ENCODE measurements at places on chromosomes 6 and 20.

DNA sequence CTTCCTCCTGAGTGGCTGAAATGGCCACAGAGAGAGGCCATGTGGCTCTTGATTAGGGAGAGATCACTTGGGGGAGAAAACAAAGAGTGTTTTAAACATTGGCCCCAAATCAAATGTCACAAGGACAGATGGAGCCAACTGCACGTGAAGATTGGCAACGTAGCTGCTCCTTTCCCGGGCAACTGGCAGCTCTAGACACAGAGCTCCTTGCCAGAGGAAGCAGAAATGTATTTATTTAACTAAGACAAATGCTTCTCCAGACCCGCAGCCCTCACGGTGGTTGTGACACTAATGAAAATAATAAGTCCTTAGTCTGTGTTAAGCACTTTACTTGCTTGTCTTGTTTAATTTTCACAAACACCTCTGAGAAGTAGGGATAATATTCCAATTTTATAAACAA, 49.6 kb upstream of the DSN1 start:
- no peak for DNase-seq

- no peak for DNase-seq
These were observed 200.0 kb upstream of the SULF2 start for GRCh38 chr20:47985092-47985850.

DNA sequence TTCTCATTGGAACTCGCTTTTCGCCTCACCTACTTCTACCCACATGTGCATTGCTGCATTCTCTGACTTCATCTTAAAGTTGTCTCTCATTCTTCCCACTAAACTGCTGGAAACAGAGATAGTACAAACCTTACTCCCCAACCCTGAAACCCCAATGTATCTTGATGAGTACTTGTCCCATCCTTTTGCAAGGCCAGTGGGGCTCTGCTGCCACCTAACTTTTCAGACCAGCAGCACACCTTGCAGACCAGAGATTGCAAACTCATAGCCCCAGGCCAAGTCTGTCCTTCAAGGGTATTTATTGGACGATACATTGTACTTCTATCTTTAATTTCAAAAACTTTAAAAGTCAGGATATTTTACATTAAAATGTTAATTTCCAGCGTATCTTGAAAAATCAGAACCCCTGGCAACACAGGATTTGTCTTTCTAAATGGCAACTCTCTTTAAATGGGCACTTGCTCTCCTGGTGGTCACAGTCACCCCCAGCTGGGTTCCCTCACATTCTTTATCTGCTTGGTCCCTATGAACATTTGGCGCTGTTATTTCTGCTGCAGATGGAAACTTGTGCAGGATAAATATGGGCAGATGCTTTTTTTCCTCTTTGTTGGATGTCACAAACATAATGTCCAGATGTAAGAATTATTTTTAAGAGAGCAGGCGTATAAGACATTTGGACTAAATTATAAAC, 83.9 kb downstream of the SOD2 start:
- no peak for DNase-seq

GRCh38 chr6:112827793-112828192, 480.7 kb downstream of the RFPL4B start:
- no peak for DNase-seq

DNA sequence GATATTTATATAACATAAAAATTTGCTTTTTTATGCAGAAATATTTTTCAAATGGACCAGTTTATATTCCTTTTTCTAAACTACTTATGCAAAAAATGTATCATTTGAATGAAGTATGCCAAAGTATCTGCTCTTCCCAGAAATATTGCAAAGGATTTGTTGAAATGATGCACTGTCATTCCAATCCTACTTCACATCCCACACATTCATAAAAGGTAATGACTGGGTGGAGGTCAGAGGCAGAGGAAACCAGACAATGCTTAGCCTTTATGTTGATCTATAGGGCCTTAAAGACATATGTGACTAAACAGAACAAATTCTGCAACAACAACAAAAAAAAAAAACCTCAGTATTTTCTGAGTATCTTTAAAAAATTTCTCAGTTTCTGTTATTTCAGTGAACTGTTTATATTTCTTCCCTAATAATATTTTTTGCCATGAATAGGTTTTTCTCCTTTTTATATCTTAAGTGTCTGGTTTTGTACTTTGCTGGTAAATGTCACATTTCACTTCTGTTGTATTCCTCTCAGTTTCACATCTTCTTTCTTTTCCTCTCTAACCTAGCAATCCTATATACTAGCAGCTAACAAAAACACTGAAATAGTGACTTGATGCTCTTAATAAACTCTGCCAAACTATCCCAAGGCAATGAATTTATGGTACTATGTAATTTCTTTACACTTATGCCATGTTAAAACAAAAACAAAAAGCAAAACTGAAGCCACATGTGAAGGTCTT, 374.1 kb downstream of the BCKDHB start:
- no peak for DNase-seq
